ENCODE measurements at places on chromosomes 2 and 18.

DNA sequence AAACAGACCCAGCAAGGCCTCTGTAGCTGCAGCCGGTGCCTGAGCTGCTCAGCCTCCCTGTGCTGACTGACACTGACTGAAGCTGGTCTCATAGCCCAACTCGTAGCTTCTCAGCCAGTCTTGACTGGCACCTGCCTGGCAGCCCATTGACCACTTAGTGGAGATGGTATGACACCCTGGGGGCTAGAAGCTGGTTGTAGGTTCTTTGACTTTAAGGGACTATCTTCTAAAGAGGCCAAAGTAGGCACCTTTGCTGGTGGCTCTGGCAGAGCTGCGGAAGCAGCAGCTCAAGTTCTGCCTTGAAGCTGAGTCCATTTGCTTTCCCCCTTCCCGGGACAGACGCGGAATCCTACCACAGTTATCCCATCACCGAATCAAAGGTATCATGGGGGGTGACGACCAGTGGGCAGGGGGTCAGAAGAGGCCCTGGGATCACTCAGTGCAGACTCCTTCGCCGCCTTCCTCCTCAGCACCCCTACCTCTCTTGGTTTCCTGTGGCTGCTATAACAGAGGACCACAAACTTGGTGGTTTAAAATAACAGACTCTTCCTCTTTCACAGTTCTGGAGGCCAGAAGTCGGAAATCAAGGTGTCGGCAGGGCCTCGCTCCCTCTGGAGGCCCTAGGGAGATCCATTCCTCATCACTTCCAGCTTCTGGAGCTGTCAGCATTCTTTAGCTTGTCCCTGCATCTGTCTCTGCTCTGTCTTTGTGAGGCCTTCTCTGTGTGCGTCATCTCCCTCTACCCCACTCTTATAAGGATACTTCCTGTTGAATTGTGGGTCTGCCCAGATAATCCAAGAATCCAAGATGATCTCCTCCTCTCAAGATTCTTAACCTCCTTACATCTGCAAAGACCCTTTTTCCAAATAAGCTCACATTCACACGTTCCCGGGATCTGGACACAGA lies 13.7 kb upstream of the FOSL2 start:
- no peak for DNase-seq

DNA sequence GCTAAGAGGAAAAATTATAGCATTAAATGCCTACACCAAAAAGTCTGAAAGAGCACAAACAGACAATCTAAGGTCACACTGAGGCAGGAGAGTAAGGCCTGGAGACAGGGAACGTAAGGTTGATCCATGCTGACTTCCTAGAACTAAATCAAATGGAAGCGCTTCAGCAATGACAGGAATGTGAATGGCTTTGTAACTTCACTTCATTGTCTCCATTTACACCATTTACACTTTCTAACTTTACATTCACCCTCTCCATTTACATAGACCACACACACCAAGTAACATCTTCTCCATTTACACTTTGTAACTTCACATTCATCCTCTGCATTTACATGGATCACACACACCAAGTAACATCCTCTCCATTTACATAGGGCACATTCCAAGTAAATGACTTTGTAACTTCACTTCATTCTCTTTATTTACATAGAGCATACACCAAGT lies 103.1 kb upstream of the SPATS2L start:
- no peak for DNase-seq

GRCh38 chr2:42372474-42373200 lies 11.6 kb upstream of the COX7A2L start:
- no peak for DNase-seq

DNA sequence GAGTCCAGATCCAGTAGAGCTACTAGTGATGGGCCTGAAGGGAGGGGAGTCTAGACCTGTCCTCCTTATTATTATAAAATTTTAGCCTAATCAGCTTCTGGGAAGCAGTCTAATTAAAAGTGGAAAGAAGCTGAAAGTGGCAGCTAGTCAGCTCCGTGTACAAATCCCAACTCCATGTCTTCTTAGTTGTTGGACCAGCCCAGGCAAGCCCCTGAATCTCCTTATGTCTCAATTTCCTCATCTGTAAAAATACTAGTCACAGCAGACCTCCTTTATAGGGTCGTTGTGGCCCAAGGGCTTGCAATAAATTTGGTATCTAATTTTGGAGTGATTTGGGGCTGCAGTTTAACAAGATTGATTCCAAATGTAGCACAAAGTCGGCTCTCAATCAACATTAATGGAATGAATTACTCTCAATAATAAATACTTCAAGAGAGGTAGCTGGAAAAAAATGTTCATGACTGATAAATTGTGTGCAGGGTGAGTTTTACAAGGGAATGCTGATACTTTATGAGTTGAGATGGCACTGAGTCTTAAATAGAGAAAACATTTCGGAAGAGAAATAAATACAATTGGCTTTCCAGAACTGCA lies 118.3 kb upstream of the NDUFV2 start:
- no peak for DNase-seq

DNA sequence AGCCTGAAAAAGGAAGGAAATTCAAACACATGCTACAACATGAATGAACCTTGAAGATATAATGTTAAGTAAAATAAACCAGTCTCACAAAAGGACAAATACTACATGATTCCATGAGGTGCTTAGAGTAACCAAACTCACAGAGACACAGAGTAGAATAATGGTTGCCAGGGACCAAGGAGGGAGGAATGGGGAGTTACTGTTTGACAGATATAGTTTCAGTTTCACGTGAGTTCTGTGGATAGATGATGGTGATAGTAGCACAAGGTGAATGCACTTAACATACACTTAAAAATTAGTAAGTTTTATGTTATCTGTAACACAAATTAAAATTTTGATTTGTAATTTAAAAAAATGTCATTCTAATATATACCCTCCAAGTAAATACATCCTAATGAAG lies 106.9 kb upstream of the ACVR1C start:
- no peak for DNase-seq

DNA sequence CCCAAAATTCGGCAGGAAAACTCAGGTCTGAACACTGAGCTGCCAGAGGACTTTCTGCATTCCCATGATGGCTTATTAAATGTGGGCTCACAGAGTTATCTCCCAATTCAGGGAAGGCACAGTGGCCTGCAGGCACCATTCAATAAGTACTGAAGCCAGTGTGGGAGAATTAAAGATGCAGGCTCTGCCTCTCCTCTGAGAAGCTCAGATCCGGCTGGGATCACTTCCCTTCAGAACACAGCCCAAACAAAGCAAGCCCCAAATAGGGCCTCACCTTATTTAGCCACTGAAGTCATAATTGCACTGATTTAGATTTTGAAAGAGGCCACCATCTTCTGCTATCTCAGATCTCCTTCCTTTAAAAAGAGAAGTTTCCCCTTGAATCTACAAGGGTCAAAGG lies 94.3 kb downstream of the MAPK4 start:
- no peak for DNase-seq

DNA sequence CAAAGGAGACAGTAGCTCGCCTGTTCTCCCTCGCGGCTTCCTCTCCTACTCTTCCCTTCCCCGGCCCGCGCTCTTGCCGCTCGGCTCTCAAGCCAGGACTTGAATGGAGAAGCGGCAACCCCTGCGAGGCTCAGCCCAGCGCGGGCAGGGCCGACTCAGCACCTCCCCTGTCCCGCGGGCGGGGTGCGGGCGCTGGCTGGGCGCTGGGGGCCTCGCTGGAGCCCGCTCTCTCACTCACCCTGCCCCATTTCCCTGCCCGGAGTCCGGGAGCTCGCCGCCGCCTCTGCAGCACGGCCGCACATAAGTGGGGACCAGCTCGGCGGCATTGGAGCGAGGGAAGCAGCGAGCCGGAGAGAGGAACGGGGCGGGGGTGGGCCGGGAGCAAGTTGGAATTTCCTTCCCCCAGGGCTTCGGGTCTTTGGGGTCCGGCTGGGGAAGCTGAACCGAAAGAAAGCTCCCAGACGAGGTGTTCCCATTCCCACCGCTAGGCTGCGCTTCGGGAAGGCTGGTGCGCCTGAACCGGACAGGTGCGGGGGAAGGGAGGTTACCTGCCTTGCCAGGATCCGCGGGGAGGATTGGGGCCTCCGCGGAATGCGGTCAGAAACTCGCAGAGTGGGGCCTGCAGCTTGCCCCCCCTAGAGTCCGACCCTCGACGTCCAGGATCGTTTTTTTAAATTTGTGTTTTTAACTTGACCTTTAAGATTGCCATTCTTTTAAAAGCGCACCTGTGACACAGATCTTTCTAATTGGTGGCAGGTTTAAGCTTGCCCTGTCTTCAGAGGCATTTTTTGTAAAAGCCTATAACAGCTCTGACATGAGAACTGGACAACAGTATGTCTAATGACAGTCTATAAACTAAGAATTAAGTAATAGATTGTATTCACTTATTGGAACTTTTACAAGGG lies at the start of gene COBLL1:
COBLL1 (minus strand) TSS at position 105 of the 905 bp plus-strand sequence. CDS start 627 bp downstream, outside the sequence.
- DNase-seq = no peak

DNA sequence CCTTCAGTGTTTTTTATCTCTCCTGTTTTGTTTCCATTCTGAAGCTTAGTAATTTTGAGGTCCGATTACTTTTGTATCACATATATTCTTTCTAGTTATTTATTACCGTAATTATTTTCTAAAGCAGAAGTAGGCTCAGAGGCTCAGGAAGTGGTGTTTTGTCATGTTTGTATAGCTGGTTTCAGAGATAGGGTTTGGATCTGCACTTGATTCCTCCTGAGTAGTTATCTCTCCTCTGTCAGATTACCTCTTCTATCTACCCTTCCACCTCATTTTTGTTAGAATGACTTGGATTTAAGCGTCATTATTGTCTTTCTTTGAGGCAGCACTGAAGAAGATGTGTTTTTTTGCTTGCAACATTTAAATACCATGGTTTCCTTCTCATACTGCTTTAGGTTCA lies 95.4 kb downstream of the MTA3 start:
- no peak for DNase-seq

GRCh38 chr18:41731884-41732283 lies 223.2 kb upstream of the PIK3C3 start:
- DNase-seq = no peak

DNA sequence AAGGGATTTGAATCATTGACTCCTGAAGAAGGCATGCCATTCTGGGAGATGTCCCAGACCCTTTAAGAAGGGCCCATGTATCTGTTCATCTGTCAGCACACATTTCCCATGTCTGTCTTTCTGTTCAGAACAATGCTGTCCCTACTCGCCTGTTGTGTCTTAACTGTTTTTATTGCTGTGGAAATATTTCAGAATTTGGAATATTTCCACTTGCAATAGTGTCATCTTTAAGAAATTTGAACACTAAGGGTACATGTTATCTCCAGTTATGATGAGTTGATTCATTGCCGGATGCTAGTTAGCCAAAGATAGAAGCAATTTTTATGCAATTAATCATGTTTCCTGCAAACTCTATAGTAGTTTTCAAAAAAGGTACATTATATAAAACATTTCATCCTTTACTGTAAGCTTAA lies 36.9 kb upstream of the NT5C1B start:
- DNase-seq = peak; percentile 77

GRCh38 chr2:150644298-150645067 lies 157.0 kb upstream of the RND3 start:
- DNase-seq = peak; percentile 53

- DNase-seq = no peak
Measured at GRCh38 chr18:26457611-26458353, 90.6 kb downstream of the KCTD1 start.

Measured in fibroblast of skin of left biceps (primary cell).